ENCODE measurements at places on chromosomes 1 and 21.

GRCh38 chr21:33936301-33937038, 20.9 kb upstream of the ATP5PO start:
- no peak for DNase-seq

- no peak for DNase-seq
Measured at GRCh38 chr1:160261556-160261892, 825 bp downstream of the DCAF8 start.

DNA sequence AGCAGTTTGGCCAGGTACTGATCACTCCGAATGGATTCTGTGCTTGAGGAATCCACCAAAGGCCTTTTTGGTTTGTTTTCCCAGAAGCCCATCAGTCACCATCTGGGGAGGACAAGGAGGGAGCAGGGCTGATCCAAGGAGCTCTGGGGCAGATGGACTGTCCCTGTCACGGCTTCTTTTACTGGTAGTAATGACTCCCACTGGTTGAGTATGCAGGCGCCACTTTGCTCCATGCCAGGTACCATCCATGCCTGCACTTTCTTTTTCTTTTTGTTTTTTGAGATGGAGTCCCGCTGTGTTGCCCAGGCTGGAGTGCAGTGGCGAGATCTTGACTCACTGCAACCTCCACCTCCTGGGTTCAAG, 101.7 kb downstream of the UBIAD1 start:
- no peak for DNase-seq

DNA sequence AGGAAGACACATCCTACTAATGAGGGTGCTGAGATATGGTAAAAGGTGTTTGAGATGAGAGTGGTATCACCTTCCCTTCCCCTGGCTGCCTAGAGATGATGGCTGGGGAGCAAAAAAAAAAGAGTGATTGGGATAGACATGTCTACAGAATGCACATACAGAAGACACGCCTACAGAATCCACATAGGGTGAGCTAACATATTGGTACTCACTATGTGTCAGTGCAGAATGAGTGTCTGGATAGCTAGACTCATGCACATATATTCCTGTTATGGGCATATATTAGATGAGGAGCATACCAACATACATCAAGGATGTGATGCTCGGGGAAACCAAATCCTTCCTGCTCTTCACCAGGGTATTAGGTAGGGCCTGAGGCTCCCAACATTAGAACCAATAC, 16.2 kb downstream of the CD34 start:
- DNase-seq: no peak

DNA sequence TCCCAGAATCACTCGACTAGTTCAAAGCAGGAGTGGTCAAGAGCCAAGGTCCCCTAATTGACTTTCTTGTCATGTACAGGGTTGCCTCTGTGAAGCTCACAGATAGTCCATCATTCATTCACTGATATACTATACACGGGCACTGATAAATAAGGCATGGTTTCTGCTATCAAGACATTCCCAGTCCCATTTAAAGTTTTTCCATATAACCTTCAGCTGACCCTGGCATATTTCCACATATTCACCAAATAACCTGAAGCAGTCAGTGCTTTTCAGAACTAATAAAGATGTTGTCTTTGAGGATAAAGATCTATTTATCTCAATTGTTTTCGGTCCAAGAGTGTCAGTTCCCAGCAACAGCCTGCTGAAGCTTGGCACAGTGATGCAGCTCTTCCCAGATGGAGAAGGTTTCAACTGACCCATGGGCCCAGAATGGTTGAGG, 173.4 kb downstream of the ZZZ3 start:
- no peak for DNase-seq

GRCh38 chr1:83769072-83769471, 229.9 kb downstream of the TTLL7 start:
- DNase-seq: no peak

DNA sequence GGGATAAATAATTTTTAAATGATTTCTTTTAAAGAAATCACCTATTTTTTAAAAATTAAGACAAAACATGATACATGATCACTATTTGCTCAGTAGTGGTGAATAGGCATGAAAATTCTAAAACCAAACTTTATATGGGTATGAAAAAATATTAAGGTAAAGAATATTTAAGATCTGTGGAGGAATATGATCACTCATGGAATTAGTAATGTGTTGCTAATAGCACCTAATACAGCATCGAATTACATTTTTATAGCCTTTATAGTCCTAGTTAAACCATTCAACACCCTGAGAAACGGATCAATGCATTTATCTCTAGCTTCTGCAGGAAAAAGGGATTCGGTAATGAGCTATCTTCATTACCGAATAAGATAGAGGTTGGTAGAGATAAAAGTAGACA, 373.9 kb downstream of the LRRIQ3 start:
- no peak for DNase-seq

DNA sequence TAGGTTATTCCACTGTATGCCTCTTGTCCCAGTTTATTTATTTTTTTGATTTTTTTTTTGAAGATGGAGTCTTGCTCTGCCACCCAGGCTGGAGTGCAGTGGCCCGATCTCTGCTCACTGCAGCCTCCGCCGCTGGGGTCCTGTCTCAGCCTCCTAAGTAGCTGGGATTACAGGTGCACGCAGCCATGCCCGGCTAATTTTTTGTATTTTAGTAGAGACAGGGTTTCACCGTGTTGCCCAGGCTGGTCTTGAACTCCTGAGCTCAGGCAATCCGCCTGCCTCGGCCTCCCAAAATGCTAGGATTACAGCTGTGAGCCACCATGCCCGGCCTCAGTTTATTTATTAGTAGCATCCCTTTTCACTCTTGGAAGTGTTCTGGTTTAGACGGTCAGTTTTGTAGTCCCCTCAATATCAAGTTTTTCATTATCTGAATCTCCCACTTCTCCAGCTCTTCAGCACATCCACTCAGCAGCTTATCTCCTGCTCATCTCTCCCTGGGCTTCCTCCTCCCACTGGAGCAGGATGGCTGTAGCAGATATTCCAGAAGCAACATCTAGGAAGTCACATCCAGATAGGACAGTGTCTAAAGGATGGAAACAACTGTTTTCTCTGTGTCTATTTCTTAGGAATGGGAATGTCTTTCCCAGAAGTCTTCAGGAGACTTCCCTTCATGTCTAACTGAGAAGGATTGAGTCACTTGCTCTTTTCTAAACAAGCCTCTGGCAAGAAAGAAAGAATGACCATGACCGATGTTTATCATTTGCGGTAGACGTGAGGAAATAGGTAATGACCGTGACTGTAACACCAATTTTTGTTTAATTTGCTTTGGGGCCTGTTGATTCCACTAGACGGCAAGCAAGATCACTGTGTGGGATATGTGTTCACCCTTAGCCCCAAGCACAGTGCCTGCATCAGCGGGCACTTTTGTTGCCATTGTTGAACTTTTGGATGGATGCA, 14.4 kb downstream of the CCDC190 start:
- DNase-seq: no peak

- no peak for DNase-seq
Measured at GRCh38 chr1:87524021-87524754, 195.5 kb downstream of the LMO4 start.

DNA sequence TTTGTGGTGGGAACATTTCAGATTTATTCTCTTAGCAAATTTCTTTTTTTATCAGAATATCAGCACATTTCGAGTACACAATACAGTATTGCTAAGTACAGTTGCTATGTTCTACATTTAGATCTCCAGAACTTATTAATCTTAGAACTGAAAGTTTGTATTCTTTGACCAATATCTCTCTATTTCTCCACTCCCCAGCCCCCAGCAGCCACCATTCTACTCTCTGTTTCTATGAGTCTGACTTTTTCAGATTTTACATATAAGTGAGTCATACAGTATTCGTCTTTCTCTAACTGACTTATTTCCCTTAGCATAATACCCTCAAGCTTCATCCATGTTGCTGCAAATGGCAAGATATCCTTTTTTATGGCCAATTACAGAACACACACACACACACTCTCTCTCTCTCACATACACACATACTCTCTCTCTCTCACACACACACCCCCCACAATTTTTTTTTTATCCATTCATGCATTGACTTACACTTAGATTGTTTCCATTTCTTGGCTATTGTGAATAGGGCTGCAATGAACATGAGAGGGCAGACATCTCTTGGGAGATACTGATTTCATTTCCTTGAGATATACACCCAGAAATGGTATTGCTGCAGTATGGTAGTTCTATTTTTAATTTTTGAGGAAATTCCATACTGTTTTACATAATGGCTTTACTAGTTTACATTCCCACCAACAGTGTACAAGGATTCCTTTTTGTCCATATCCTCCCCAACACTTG, 15.7 kb downstream of the RPTN start:
- no peak for DNase-seq

All from substantia nigra (tissue), 51 donors.